ENCODE measurements at places on chromosomes 3 and 15.

DNA sequence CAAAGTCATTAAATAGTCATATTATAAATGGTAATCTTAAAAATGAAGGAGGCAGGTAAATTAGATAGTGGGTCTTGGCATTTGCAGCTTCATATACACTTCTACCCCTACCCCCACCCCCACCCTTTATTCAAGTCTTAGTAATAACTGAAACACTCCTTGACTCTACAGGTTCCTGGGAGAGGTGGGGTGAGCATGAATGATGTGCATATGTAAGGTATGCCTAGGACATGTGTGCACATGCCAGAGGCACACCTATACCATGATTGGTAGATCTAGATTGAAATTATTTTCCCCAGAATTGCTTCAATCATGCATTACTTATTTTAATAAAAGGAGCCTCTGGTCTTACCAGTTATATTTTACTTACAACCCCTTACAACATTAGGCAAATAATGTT is 40.1 kb upstream of the PDCD6IP start:
- DNase-seq: no peak

DNA sequence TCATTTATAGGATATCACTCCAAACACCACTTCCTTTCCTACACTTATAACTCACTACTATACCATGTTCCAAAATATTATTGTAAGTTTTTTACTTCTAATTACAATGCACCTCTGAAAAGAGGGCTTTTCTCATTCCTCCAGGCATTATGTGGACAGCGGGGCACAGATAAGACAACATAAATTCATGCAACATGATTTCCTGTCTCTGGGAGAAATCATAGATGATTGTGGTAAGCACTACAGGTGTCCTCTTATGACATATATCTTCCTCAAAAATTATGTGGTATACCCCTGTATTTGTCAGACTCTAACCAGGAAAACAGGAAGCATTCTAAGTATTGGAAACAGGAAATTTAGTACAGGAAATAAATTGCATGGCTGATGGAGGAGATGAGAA is 45.7 kb upstream of the INO80 start:
- no peak for DNase-seq

DNA sequence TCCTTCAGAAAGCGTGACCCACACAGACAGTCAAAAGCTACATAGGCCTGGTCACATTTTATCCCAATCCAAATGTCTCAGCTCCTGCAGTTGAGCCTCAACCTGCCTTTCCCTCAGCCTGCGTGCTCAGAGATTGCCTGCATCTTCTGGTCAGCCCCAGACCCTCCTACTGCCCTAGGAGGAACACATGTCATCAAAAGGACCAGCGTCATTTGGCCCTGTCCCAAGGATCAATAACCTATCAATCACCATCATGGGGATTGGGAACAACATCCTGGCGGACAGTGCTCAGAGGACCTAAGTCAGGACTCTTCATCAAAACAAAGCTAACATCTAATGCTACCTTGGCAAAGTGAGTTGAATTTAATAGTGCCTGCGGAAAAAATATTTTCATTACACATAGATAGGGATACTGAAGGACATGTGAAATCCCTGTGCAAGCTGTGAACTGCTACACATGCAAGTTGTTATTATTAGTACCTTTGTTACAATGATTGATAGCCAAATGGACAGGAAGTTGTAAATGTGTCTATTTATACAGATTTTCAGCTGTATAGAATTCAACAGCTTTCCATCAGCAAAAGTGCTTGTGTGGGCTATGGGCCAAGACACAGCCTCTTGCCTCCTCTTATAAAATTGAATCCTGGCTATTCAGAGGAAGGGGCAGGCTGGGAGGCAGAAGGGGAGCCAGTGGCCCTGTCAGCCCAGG is 47.7 kb downstream of the UMPS start:
- no peak for DNase-seq

DNA sequence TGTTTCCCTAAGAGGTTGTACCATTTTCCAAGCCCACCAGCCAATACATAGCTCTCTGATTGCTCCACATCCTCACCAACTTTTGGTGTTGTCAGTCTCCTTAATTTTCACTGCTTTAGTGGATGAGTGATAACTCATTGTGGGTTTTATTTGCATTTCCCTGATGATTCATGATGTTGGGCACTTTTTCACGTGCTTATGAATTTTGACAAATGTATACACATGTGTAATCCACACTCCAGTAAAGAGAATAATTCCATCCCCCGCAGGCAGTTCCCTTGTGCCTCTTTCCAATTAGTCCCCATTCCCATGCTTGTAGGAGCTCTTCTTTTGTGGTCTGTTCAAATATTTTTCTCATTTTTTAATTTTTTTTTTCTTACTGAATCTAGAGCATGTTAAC is 52.4 kb downstream of the ANP32A start:
- no peak for DNase-seq

DNA sequence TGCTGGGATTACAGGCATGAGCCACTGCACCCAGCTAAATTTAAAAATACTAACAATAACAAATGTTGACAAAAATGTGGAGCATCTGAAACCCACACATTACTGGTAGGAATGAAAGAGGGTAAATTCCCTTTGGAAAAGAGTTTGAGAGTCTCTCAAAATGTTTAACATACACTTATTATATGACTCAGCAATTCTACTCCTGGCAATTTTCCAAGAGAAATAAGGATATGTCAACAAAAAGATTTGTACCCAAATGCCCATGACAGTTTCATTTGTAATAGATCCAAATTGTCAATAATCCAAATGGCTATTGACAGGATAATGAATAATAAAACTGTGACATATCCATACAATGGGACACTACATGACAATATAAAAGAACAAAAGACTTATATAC is 9.0 kb downstream of the HCLS1 start:
- peak; percentile 56 for DNase-seq

DNA sequence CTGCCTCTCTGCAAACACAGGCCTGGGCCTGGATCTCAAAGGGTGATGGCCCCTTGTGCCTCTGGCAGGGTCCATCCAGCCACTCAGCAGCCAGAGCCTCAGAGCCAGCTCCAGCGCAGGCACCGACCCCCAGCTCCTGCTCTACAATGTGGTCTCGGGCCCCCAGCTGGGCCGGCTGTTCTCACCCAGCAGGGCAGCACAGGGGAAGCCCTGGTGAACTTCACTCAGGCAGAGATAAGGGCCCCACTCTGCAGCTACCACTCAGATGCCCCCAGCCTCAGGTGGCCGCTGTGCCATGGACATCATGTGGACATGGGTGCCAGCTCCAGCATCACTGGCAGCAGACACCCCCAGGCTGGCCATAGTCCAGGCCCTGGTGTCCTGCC is 173.1 kb downstream of the TBC1D2B start:
- DNase-seq: no peak

- DNase-seq: no peak
Observed at GRCh38 chr15:40555876-40556275, 9.0 kb downstream of the CCDC32 start.

- DNase-seq: no peak
Observed at GRCh38 chr3:196932600-196932999, 9.7 kb downstream of the NCBP2 start.

DNA sequence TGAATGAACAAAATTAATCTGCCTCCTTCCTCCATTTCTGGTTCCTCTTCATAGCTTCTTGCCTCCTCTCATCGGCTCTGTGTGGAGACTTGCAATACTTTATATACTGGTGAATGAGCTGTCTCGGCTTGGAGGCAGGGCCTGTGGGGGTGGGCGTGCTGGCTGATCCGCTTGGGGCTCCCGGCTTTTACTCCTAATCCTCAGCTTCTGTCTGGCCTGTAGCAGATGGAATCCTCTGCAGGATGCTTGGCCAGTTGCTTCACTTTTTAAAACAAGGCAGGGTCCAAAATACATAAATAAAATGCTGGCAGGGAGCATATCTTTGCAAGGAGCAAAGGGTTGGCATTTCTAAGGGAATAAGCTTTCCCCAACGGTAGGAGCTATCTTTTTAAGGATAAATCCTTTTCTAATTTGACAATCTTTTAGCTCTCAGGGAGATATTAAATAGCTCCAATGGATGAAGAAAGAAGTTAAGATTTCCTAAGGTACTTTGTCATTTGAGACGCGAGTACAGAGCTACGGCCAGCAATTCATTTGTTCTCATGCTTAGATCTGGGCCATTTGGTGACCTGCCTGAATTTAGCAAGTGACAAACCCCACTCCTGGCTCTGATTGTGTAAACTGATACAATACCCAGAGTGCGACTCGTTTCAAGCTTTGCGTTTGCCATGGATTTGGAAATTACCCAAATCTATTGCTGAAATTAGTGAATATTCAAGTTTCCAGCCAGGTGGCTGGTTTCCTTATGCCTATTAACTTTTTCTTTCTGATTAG is 18.9 kb downstream of the SV2B start:
- DNase-seq: no peak

GRCh38 chr15:72398648-72399047 is 543 bp downstream of the TMEM202 start:
- no peak for DNase-seq

- DNase-seq: no peak
Observed at GRCh38 chr3:190375246-190375645, 12.7 kb upstream of the CLDN16 start.

GRCh38 chr3:42497009-42497731 is 5.3 kb upstream of the VIPR1 start:
- DNase-seq: no peak

- DNase-seq: no peak
Observed at GRCh38 chr3:99674086-99674789, 35.8 kb downstream of the COL8A1 start.

- no peak for DNase-seq
Observed at GRCh38 chr3:46416811-46417510, 9.9 kb downstream of the CCRL2 start.

DNA sequence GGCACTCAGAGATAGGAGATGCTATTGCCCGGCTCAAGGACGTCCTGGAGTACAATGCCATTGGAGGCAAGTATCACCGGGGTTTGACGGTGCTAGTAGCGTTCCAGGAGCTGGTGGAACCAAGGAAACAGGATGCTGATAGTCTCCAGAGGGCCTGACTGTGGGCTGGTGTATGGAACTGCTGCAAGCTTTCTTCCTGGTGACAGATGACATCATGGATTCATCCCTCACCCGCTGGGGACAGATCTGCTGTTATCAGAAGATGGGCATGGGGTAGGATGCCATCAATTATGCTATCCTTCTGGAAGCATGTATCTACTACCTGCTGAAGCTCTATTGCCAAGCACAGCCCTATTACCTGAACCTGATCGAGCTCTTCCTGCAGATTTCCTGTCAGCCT is 26.4 kb downstream of the BCL2A1 start:
- no peak for DNase-seq

DNA sequence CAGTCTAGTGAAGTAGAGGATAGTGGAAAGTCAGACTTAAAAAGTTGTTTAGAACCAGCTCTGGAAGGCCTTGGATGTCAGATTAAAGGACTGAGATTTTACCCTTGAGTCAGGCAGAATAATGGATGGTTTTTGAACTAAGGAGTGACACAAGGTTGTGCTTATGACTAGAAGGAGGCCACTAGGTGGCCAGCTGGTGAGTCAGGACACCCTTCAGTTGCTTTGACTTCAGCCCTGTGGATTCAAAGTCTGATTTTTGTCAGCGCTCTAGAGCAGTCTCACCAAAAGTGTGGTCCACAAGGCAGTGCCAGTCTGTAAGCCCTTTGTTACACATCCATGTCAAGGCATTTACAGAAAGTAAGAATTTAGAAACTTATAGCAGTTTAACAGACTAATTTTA is 3.8 kb upstream of the GABPB1 start:
- no peak for DNase-seq

DNA sequence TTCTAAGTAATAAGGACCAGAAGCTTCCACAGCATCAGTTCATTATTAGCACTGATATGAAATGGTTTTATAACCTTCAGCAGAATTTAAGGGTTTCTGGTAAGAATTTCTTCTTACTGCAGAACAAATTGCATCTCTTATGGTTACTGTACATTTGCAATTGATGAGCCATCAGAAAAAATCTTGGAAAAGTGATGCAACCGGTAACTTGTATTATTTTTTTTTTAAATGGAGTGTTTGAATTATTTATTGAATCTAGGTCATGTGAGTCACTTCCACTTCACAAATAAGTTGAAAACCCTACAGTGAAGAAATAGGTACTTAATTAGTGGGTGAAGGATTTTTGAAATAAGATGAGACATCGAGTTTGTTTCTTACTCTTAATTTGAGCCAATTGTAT is 786.0 kb downstream of the TUSC7 start:
- no peak for DNase-seq

- no peak for DNase-seq
Observed at GRCh38 chr15:74242441-74243185, 6.5 kb downstream of the CCDC33 start.

- DNase-seq: no peak
Observed at GRCh38 chr3:43062040-43062563, 43.8 kb downstream of the POMGNT2 start.

GRCh38 chr3:197040658-197041057 is 11.0 kb upstream of the MELTF start:
- DNase-seq: no peak

- DNase-seq: no peak
Observed at GRCh38 chr3:184565421-184566211, 4.0 kb downstream of the EPHB3 start.

DNA sequence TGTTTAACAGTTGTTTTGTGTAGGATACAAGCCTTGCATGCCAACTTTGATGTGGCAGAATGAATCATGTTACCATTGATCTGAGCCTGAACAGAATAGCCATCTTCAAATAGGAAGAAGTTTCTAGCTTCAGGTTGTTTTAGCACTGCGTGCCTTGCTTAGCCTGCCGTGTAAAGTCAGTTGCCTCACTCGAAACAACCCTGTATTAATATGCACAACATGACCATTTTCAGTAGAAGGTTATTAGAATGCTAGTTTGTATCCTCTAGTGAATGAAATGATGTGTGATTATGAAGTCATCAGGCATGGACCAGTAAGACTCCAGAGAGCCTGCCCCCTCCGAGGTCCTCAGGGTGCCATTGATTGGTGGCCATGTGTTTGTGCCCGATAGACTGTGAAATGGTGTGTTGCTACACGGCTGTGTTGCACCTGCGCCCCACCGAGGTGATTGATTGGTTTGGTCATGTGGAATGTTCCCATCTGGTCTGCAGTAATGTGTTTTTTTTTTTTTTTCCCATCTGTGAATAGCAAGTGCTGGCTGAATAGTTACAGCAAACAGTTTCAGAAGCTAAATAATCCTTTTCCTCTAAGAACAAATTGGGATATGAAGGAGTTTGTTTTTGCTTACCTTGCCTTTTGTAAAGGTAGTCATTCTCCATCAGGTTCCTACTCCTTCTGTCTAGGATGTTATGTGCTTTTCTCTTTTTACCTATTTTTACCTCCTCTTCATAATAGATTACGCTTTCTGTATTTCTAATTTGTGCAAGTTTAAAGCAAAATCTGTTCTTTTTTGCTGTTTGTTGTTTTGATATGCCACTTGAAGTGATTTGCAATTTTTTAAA is 214.9 kb downstream of the TCF12 start:
- peak; percentile 27 for DNase-seq

DNA sequence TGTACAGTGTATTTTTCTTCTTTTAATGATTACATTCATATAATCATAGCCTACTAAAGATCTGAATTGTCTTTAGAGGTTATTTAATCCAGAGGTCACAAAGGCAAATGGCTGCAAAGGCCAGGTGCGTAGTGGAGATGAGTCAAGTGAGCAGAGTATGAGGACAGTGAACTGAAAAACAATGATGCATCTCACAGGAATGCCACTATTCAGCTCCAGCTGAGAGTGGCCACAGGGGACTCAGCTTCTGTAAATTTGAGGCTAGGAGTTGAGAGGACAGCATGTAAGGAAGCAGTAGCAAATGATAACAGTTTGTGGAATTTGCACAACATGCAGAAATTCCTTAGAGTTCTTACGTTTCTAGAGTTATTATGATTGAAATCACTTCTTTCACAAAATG is 50.4 kb downstream of the COL6A5 start:
- DNase-seq: no peak

Measured in NCI-H1930 (cell line).